Germinal center (tissue), 1 donor: ENCODE measurements at places on chromosomes 12 and 14.

- no peak for DNase-seq
Measured at GRCh38 chr12:26513363-26514043, 318.1 kb downstream of the SSPN start.

GRCh38 chr12:55724226-55724939 lies 4.2 kb downstream of the RDH5 start:
- peak; percentile 68 for DNase-seq

DNA sequence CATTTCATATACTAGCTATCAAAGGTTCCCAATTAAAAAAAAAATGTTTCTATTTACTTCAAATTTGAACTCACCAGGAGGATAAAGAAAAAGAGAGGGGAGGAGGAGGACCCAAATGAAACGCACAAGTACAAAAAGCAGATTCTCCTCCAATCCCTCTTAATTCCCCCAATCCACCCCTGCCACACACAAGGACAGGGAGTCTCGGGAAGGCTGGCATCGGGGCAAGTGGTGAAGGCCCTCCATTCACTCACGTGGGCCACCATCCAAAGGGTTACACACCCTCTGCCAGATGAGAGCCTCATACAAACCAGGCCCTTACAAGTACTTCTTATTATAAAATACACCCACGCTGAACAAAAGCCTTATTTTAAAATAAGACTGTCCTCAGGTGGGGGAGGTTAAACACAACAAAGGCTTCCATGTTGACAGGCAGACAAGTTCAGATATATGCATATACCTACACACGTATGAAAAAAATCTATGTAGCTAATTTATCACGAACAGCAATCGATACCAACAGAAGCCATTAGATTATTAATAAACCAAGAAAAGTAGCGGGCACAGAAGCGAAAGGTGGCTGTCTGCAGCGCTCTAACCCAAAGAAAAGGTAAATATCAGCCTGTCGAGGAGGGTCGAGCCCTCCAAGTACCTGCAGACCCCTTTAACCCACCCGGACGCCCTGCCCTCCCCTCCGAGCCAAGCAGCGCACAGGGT lies 1.5 kb downstream of the ATP2B1 start:
- DNase-seq: no peak

- DNase-seq: no peak
Measured at GRCh38 chr12:61687407-61687806, 572.8 kb upstream of the USP15 start.

DNA sequence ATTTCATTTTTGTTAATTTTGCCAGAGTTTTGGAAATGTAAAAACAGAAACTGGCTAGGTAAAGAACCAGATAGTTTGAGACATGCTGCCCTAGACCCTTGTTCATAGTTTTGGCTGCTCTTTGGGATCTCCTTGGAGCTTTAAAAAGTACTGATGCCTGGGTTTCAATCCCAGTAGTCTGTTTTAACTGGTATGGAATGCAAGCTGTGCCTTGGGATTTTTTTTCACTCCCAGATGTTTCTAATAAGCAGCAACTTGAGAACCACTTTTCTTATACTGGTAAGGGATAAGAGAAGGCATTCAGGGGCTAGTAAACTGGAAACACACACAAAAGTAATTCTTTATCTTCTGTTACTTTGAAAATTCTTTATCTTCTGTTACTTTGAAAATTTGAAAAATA lies 18.8 kb downstream of the SLC35F4 start:
- DNase-seq: no peak

GRCh38 chr14:90517076-90517841 lies 120.4 kb downstream of the CALM1 start:
- DNase-seq: no peak

DNA sequence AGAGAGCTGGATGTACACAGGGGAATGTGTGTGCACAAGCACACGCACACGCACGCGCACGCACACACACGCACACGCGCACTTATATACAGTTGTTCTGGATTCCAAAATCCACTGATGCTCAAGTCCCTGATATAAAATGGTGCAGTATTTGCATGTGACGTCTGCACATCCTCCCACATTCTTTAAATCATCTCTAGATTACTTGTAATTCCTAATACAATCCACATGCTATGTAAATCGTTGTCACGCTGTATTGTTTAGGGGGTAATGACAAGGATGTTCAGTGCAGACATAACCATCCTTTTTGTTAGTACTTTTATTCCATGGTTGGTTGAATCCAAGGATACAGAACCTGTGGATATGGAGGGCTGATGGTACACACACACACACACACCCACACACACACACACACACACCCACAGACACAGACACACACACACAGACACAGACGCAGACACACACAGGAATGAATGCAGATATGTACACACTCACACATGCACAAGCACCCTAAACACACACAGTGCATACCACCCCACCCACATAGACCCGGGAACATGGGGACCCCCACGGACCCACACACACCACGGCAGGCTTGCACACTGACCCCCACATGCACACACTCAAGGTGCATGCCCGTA lies 188.5 kb upstream of the PRMT8 start:
- DNase-seq: no peak

- no peak for DNase-seq
Measured at GRCh38 chr12:11810206-11810545, 160.7 kb downstream of the ETV6 start.

DNA sequence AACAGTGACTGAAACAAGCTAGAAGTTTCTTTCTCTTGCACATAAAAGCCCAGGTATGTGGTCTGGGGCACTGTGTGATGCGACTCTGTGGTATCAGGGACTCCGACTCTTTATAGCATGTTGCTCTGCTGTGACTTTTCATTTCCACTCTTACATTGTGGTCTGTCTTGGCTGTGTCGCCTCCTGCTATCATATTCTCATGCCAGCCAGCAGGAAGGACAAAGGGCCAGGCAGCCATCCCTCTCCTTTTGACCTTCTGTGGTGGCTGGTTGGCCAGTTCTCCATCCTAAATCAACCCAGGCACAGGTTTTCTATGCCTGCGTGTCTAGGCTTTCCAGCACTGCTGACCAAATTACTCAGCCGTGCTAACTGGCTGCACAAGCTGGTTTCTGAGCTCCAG lies 8.0 kb downstream of the ACAD10 start:
- DNase-seq: no peak

GRCh38 chr12:79778802-79779448 lies 88.2 kb upstream of the PAWR start:
- no peak for DNase-seq

- DNase-seq: peak; percentile 39
Measured at GRCh38 chr12:52123487-52124186, 44.1 kb downstream of the SMIM41 start.

- DNase-seq: no peak
Measured at GRCh38 chr12:45850302-45850701, 120.8 kb downstream of the ARID2 start.

DNA sequence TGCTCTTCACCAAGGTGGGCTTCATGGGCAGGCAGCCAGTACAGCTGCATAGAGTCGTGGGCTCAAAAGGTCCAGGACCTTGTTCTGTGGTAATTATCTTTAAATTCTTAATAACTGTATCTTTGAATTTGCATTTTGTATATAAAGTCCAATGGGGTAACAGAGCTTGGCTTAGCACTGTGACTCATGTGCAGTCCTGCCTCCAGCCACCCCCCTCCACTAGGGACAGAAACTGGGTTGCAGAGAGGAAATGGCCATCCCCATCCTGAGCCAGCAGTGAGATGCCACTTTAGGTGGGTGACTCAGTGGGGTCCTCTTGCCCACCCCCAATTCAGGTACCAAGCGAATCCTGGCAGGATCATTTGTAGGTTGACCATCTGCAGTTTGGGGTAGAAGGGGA lies 48.1 kb downstream of the EPS8 start:
- DNase-seq: no peak

GRCh38 chr14:70350078-70350477 lies 9.4 kb downstream of the COX16 start:
- no peak for DNase-seq

DNA sequence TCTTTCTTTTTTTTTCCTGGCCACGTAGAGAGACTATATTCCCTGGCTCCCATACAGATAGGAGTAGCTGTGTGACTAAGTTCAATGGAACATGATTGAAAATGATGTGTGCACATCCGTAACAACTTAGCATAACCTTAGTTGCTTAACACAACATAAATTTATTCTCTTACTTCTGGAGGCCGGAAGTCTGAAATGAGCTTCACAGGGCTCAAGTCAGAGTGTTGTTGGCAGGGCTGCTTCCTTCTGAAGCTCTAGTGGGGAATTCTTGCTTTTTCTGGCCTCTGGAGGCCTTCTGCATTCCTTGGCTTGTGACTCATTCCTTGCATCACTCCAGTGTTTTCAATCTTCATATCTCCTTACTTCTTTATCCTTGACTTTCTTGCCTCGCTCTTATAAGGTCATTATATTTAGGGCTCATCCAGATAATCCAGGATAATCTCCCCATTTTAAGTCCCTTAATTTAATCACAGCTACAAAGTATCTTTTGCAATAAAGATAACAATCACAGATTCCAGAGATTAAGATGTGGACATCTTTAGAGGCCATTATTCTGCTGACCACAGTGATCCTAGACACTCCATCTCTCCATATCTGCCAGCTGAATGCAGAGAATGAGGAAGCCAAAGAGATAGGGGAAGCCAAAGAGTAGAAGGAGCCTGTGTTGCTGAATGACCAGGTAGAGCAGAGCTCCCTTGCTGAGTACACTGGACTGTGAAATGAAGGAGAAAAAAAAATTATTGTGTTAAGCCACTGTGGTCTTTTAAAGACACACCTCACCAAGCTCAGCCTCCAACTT lies 21.0 kb upstream of the SNX6 start:
- DNase-seq: no peak

DNA sequence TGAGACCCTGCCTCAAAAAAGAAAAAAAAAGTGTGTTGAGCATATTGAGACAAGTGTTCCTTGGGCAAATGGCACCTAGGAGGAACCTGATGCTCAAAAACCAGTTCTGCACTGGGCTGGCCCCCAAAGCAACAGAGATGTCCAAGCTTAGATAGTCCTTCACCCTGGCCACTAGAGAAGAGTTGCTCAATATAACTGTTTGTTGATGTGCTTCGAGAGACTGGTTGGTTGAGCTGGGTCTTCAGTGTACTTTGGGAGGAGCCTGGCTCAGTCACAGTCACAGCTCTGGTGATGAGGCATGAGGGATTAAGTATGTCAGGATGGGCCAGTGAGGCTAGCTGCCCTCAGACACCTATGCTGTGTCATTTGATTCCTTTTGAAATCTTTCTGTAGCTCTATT lies 38.0 kb downstream of the SLC2A14 start:
- no peak for DNase-seq

- DNase-seq: no peak
Measured at GRCh38 chr12:81083906-81084513, 6.1 kb downstream of the ACSS3 start.

DNA sequence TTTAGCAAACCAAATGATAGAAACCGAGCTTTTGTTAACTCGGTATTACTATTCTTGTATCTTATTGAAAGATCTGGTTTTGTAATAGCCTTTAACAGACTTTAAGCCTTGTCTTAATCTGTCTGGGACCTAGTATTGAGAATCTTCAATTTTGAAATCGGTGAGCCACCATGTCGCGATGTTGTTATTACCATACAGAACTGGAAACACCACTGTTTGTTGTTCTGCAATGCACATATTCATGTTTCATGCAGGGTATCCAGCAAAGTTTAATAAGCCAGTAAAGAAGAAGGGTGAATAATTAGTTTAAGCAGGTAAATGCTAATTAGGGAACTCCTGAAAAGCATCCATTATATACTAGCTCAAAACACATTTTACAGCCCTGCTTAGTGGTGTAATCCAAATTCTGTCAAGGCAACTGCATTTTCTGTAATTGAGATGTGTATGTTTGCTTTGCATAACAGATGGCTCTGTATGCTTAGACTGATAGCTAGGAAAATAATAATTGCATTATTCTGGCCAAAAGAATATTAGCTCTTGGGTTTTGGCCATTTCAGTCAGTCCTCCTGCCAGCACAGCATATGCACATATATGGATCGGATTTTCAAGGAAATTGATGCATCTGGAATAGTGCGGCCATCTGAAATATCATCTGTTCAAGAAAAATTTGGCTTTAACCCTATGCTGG lies 389.2 kb downstream of the EGLN3 start:
- DNase-seq: no peak

GRCh38 chr14:47427629-47428028 lies 247.8 kb downstream of the MDGA2 start:
- DNase-seq: no peak

DNA sequence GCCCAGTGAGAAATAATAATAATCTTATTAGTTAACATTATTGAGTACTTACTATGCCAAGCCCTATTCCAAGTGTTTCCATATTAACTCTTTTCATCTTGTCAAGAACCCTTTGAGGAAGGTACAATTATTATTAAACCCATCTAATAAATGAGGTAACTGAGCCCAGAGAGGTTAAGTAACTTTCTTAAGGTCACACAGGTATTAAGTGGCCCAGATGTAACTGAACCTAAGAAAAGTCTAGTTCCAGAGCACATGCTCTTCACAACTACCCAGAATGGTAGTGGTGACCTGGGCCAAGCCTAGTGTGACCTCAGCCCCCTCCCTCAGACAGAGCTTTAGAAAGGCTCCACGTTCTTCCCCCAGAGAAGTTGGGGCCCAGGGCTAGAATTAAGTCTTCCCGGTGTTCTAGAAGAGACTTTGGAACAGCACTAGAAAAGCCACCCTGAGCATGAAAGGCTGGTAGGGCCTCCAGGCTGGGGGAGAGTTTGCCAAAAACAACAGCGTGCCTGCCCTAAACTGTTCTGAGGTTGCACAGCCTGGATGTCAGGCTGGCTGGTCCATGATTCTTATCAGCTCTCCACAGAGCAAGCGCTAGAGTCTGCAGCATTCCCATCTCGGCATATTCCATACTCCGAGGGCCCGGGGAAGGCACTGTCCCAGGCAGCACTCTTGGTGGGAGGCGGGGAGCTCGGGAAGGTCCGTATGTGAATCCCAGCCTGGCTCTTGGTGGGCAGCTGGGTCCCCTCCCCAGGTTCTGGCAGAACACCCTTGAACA lies 41.3 kb upstream of the CTDSP2 start:
- no peak for DNase-seq

GRCh38 chr12:48681399-48681709 lies 684 bp downstream of the KANSL2 start:
- peak; percentile 33 for DNase-seq

DNA sequence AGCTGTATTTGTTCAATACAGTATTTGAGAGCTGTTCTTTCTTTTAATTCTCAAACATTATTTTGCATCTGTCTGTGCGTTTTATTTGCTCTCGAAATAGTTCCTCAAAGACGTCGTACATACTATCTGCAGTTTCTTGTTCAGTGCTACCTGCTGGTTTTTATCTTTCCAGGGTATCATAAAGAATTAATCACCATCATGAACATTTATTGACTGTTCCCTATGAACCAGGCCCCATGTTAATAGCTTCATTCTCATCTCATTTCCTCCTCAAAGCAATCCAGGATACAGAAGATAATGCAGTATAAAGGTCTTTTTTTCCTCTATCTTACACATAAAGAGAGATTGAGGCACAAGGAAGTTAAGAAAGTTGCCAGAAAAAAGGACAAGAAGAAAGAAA lies 211.8 kb downstream of the DACT1 start:
- no peak for DNase-seq

GRCh38 chr14:57058319-57058718 lies 210.4 kb downstream of the EXOC5 start:
- DNase-seq: no peak

- DNase-seq: no peak
Measured at GRCh38 chr14:74616996-74617700, 5.1 kb upstream of the LTBP2 start.
